ENCODE measurements at places on chromosomes 3 and 15. TPM values are rescaled to one million over a fixed set of nuclear protein-coding genes. Genes with fewer than 3 reads are reported as not detected.
A peak's percentile ranks its signal among the peaks of the same experiment; 100 is the strongest.

Gene MCF2L2
- 0.25 TPM for total RNA-seq

Gene VGLL4
- 51.2 TPM for total RNA-seq

DNA sequence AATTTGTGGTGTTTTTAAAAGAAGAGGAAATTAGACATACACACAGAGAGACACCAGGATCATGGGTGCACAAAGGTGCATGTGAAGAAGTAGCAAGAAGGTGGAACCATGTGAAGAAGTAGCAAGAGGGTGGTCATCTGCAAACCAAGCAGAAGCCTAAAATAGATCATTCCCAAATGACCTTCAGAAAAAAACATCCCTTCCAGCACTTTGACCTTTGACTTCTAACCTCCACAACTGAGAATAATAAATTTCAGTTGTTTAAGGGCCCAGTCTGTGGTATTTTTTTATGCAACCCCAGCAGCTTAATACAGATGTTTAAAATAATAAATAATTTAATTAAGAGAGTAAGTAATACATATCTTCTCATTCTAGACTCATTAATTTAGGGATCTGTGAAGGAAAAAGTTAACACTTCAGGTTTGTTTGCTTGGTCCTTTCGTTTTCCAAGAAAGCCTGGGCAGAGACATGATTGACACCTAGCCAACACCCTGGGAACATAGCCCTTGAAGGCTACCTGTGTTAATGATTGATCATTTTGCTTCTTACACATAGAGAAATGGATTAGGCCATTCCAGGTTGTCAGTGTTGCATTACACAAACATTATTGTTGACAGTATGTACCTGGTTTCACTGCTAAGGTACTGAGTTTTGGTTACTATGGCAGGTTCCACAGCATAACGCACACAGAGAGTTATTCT, 1331.2 kb upstream of the GBE1 start:
- DNase-seq = peak; percentile 47

- DNase-seq = no peak
These were observed 6.8 kb downstream of the EXOSC7 start for GRCh38 chr3:44982817-44983216.

- DNase-seq = no peak
These were observed 51.4 kb downstream of the SLC30A4 start for GRCh38 chr15:45471151-45471550.

- peak; percentile 81 for DNase-seq
These were observed 514 bp downstream of the MBNL1 start for GRCh38 chr3:152269056-152269830.

DNA sequence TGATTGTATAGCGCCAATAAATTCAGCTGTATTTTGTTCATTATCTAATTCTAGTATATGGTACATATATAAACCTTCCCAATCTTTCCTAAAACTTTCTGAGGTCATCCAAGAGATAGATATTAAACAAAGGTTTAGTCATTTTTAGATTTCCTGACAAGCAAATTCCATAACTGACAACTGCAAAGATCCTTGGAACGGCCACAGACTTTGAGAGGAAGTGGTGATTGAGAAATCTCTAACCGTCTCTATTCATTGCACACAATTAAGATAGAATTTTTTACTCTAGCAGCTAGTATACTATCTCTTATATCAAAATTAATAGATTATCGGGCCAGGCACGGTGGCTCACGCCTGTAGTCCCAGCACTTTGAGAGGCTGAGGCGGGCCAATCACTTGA, 4.7 kb downstream of the CSNK1G1 start:
- DNase-seq = no peak

DNA sequence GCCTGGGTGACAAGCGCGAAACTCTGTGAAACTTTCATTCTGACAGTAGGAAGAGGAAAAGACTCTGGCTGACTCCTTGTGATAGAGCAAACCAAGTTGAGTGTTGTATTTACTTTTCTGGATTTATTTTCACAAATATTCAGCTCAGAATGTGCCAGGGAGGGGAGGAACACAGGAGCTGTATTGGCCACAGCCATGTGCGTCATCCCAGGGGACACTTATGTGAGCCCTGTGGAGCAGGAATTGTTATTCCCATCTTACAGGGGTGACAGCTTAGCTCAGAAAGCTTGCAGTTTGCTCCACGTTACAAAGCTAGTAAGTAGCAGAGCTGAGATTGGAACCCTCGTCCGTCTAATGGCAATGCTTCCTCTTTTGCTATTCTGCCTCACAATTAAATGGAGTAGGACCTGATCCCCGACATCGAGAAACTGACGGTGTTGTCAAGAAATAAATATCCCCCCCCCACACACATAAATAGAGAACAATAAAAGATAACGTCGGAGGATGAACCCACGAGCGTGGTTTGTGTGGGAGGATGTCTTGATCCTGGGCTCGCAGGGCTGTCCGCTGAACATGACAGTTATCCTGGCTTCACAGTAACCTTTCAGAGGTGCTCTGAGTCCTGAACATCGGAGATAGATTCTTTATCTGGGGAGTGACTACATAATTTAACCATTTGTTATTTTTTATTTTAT, 151.6 kb upstream of the CTDSPL start:
- no peak for DNase-seq

DNA sequence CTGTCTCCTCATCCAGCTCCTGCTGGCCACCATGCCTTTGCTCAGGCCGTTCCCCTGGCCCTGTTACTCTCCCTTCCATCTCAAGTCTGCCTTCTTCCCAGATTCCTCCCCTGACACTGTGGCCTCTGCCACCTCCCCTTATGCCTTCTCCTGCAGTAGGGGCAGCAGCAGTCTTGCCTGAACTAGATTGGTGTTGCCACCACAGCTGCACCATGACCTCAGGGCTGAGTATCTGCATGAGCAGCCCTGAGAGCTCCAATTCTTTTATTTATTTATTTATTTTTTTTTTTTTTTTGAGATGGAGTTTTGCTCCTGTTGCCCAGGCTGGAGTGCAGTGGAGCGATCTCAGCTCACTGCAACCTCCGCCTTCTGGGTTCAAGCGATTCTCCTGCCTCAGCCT, 13.8 kb upstream of the CAMP start:
- DNase-seq = no peak

GRCh38 chr3:78645628-78646310, 1122.0 kb downstream of the ROBO1 start:
- DNase-seq = peak; percentile 93

- DNase-seq = no peak
These were observed 40.3 kb downstream of the MINAR1 start for GRCh38 chr15:79472446-79472845.

DNA sequence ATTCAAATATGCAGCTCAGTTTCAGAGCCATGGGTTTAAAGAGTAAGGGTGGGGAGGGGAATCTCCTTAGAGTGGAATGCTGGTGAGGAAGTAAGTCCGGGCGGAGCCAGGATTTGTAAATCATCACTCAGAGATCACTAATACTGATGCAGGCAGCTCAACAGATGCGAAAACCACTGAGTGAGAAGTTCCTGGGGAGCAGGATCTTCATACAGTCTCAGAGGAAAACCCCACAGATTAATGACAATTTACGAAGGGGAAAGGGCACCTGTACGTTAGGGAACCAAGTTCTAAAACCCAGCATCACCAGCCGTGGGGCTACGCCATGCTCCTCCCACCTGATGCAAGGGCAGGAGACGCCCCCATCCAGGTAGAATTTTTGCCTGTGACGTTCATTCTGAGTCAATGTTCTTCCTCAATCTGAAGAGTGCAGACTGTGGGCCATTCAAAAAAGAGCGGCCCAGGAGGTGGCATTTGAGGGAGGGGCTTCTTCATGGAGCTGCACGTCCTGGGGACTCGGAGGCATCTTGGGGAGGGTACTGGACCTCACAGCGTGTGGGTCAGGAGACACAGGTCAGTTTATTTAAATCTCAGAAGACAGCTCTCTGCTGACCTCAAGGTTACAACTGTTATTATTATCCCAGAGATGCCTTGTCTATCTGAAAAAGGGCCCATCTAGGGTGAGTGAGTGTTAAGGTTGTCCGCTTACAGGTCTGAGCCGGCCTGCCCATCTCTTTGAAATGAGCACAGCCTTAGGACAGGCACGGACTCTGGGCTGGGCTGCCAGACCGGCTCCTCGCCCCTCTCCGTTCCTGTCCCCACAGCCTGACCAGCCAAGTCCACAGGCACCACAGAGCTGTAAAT, 228.0 kb downstream of the XXYLT1 start:
- DNase-seq = no peak

Measured in renal cortical epithelial cell (primary cell).